ENCODE measurements at places on chromosomes 13 and 19.

DNA sequence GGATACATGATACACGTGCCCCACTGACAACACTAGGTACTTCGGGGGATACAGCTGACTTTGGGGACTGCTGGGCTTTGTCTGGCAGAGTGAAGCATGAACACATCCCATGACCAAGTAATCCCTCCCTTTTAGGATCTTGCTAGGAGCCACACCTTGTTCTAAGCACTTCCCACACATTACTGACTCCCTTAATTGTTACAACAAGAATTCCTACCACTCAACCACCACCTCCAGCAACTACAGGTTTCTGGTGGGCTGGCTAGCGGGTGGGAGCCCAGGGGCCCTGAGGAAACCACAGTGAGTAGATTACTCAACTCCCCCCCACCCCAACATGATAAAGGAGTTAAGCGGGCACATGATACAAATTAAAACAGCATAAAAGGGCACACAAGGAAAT is 7.2 kb upstream of the SLC35E1 start:
- DNase-seq, result no peak

- DNase-seq, result no peak
Observed at GRCh38 chr19:50427997-50428425, 4.7 kb upstream of the MYBPC2 start.

DNA sequence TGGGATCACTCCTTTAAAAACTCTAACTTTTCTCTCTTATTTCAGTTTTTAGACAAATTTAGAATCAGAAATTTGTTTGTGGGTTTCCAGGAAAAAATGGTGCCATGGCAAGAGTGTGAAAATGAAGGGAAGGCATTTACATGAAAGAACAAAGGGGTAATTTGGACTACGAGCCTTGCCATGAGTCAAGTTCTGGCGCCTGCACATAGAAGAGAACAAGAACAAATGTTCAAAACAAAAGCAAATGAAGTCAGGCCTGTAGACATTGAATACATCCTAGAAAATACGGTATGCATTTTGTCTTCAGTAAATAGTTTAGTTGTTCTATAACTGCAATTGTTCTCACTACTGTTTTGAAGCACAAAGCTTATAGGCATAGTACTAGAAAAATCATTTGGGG is 1390.5 kb downstream of the EFNB2 start:
- no peak for DNase-seq

DNA sequence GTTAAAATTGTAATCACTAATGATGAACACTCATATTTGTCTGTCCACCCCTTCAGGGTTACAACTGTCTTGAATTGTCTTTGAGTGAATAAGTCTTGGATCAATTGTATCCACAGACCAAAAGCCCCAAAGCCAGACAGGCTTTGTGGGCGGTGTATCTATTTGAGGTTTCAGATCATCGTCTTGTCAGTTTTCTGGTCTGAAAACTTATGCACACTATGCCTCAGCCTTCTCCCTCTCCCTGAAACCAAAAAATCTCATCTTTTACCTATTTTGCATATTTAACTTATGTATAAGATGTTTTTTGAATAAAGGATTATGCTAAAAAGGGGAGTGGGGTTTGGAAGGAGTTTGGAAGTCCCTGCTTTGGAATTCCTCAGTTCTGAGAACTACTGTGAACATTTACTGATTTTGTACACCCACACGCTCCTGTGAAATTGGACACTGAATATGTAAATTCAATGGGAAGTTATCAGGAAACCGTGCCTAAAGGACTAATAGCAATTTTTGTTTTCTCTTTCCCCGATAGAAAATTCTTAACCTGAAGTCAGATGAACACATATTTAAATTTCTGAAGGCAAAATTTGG is 52.1 kb downstream of the DPY19L3 start:
- DNase-seq, result no peak

DNA sequence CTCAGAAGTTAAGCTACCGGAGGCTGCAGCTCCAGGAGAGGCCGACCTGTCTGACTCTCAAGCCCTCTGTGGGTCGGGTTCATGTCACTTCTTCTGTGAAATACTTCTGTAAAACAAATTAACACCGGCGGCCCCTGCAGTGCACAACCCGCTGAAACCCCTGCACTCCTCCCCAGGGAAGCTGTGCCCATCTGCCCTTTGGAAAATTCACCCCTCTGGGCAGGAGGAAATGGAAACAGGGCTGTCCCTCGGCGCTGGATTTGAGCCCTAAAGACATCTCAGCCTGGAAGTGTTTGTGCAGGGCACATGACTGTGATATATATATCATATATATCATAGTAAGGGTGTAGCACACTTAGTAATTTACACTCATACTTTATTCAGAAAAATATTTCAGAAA is 415.3 kb downstream of the IRS2 start:
- no peak for DNase-seq

DNA sequence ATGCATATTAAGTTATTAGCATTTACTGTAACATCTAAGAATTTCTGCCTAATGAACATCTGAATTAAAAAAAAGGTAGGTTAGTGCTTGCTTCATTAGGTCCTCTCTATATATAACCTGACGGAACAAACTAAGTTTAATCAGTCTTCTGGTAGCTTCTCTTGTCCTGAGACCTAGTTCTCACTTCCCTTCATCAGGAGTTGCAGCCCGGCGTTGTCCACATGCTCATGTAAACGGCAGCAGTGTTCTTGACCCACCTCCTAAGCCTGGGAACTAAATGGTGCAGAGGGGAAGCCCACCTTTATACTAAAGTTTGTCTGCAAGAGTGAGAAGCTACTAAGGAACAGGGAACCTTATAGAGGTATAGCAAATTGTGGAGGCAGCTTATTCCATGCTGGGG is 31.9 kb upstream of the CPB2 start:
- no peak for DNase-seq

Measured in HEK293T (cell line).